ENCODE measurements at places on chromosomes 1 and 21.

GRCh38 chr1:41557751-41558455, 73.4 kb upstream of the EDN2 start:
- no peak for DNase-seq

DNA sequence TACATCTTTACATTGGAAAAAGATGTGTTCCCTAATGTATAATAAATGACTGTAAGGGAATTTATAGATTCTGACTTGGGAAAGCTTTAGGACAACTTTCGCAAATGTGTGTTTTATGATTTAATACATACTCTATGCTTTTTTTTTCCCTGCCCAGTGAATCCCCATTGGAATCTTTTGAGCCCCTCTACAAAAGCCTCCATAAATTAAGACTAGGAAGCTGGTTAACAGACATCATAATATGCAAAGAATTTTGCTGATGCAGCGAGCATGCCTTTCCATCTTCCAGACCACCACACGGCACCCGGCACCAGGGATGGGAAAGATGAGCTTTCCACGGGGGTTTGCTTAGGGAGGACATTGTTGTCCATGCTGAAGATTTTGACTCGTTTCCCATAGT, 156.1 kb upstream of the IVNS1ABP start:
- no peak for DNase-seq

DNA sequence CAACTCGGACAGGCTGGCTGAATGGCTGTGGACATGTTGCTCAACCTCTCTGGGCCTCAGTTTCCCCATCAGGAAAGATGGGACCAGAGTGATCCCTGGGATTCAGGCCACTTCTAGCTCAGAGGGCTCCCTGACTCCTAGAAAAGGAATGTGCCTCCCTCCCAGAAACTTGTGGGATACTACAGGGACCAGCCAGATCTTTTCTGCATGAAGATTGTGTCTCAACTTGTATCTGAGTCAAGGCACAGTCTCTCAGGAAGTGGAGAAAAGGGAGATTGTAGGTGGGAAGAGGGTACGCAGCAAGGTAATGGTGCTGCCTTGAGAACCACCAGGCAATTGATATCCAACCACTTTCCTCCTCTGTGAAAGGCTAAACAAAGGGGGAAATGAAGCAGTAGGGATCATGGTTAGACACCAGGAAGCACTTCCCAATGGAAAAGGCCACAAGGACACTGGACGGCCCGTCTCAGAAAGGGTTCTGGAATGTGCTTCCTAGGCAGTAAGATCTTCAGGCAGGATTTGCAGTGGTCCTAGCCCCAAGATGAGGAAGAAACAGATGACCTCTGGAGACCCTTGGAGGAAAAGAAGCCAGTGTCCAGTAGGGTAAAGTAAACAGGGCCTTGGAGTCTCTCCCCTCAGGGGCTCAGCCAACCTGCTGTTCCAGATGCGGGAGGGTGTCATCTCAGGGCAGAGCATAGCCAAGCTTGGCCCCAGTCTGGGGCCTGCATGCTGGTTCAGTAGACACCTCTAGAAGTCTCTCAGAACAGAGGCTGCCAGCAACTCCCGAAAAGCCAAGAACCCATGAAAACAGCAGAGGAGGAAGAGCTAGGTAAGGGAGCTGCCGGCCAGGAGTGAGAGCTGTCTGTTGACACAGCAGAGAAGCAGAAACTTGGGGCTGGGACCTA, 16.8 kb downstream of the IFFO2 start:
- no peak for DNase-seq

- no peak for DNase-seq
Observed at GRCh38 chr1:117106478-117106877, 15.1 kb downstream of the TRIM45 start.

GRCh38 chr1:175851749-175852148, 108.4 kb upstream of the TNR start:
- no peak for DNase-seq

Data from central memory CD4-positive, alpha-beta T cell (primary cell).